ENCODE measurements at places on chromosomes 6 and 20.

- DNase-seq, result no peak
Observed at GRCh38 chr6:151481786-151482185, 12.0 kb upstream of the CCDC170 start.

DNA sequence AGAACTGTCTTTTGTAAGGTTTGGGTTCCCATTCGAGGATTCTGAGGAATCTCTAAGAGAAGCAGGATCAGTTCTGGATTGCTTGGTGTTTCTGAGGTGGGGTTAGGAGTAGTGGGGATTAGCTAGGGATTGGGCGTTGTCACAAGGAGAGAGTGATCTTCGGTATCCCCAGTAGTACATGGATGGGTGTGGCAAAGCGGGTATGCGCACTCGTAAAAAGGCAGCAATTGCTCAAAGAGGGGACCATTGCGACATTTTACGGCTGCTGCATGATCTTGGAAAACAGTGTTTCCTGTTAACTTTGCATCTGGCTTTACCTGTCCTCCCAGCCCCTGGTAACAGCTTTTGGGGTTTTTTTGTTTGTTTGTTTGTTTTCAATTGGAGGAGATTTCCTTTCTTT lies 9.7 kb upstream of the ZSCAN9 start:
- DNase-seq, result no peak

DNA sequence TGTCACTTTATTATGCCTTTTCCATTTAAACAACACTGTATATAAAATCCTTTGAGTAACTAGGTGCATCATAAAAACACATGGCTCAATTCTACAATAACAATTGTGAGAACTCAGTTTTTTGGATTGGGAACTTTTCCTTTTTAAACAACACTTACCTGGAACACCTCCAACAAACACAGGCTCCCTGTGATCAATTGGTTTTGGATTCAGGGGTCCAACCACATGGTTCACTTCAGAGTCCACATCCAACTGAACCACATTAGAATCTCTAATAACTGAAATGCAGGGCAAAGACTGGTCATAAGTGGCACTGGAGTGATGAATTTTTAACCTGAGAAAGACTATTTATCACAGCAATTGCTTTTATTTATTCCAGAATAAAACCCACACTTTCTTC lies 26.5 kb downstream of the FAM229B start:
- no peak for DNase-seq

GRCh38 chr6:5379647-5380242 lies 118.4 kb downstream of the FARS2 start:
- no peak for DNase-seq

GRCh38 chr6:134467620-134468019 lies 149.7 kb upstream of the SGK1 start:
- no peak for DNase-seq

GRCh38 chr20:33666293-33667244 lies at the start of gene ACTL10:
ACTL10 (plus strand) TSS chr20:33666943; CDS start chr20:33667498, 555 bp downstream.
- DNase-seq, result peak; percentile 96

DNA sequence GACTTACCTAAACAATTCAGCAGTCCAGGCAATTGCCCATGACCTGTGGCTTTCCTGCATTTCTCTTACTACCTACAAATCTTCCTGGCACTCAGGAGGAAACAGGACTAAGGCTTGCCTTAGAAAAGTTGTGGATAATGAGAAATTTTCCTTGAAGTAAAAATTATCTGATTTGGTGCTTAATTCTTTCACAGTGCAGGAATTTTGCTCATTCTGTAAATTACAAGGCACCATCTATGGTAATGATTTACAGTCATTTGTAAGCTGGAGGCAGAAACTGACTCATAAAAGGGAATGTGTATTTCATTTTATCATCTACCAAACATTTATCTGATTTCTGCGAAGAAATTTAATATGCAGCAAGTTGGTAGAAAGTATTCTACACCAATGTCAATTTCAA lies 211.5 kb upstream of the FKBP1C start:
- DNase-seq, result no peak

DNA sequence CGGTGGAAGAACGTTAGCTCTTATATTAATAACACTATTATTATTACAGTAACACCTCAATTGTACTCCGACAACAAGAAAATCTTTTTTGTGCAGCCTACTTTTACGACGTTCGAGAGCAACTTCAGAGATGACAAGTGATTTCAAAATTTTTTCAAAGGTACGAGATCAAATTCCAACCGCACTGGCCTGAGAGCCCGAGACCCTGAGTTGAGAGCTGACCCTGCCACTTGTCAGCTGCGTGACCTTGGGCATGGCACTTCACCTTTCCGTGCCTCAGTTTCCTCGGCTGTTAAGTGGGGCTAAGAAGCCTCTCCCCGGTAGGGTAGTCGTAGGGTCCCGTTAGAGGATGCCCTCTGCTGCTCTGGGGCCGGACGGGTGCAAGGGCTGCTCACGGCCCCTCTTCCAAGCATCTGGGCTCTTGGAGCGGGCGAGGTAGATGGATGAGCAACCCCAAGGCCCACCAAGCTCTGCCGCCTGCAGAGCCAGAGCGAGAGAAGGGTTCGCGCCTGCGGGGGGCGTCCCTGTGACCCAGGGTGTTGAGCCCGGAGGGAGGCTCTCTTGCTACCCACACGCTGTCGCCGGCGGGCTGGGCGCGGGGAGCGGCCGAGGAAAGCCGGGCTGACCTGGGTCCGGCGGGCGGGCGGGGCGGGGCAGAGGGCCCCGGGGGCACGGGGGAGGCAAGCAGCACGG lies 510 bp downstream of the NDRG3 start:
- DNase-seq, result no peak

- no peak for DNase-seq
Observed at GRCh38 chr20:44993343-44993742, 27.0 kb downstream of the STK4 start.

- no peak for DNase-seq
Observed at GRCh38 chr6:137334884-137335283, 115.7 kb upstream of the IFNGR1 start.

DNA sequence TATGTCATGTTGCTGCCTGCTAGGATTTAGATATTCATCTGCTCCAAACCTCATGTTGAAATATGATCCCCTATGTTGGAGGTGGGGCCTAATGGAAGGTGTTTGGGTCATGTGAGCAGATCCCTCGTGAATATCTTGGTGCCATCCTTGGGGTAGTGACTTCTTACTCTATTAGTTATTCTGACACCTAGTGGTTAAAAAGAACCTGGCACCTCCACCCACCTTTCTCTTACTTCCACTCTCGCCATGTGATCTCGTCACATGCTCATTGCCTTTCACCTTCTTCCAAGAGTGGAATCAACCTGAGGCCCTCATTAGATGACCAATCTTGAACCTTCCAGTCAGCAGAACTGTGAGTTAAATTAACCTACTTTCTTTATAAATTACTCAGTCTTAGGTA lies 549.4 kb upstream of the SYNCRIP start:
- DNase-seq, result no peak

DNA sequence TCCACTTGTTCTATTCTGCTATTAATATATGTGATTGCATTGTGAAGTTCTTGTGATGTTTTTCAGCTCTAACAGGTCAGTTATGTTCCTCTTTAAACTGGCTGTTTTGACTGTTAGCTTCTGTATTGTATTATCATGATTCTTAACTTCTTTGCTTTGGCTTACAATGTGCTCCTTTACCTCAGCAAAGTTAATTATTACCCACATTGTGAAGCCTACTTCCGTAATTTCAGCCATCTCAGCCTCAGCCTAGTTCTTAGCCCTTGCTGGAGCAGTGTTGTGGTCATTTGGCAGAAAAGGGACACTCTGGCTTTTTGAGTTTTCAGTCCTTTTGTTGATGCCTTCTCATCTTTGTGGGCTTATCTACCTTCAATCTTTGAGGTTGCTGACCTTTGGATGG lies 440.2 kb downstream of the TBC1D32 start:
- DNase-seq, result no peak

- no peak for DNase-seq
Observed at GRCh38 chr6:11613858-11614257, 76.3 kb downstream of the TMEM170B start.

- DNase-seq, result no peak
Observed at GRCh38 chr6:169108753-169109152, 144.9 kb downstream of the THBS2 start.

DNA sequence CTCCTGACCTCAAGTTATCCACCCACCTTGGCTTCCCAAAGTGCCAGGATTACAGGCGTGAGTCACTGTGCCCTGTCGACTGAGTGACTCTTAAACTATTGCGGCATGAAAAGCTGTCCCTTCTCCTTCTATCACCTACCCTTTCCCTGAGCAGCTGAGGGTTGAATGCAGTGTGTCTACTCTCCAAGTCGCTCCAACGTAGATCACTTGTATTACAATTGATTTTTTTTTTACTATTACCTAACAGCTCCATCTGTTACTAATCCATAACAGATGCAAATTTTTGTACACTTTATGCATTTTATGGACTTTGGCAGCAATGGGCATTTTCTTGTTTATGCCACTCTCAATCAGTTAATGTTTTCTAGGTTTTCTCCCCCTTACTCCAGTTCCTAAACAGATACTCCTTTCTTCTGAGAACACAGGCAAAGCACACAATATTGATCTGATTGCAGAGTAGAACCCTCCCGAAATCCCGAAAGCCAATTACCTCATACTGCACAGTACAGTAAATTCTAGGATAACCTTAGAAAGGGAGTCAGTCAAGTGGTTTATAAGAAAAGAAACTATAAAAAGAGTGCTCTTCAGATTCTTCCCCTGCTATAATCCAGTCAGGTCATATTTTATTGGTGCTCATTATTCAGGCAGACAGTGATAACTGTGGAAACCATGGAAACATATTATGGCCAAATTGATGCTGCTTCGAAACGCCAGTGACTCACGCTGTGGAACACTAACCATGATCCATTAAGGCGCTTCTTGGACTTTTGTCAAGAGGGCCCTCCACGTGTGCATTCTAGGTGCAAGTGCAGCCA lies 273.0 kb downstream of the ADGB start:
- DNase-seq, result no peak
